T-helper 2 cell (primary cell): ENCODE measurements at places on chromosomes 6 and 20.

DNA sequence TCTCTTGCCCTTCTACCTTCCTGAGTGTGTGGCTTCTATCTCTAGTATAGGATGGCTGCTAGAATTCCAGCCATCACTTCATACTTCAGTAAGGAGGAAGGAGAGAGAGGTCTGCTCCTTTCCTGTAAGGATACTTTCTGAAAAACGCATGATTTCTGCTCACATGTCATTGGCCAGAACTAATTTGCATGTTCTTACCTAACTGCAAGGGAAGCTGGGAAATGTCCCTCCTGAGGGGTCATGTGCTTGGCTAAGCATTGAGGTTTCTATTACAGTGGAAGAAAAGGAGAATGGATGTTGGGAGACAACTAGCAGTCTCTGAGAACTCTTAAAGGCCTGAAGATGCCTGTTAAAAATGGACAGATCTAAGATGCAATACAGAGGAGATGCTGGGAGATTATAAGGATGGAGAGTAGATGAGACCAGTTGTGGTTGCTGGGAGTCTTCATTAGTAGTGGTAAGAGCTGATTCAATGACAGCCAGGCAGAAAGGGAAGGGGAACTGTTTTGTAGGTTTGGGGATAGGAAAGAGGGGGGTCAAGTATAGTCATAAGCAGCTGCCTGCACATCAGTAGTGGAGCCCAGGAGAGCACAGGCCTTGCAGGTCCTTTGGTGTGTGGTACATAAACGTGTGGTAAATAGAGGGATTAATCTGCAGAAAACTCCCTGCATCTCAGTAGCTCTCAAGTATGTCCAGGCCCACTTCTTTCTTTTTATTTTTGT lies 20.2 kb downstream of the CDS2 start:
- no peak for DNase-seq

DNA sequence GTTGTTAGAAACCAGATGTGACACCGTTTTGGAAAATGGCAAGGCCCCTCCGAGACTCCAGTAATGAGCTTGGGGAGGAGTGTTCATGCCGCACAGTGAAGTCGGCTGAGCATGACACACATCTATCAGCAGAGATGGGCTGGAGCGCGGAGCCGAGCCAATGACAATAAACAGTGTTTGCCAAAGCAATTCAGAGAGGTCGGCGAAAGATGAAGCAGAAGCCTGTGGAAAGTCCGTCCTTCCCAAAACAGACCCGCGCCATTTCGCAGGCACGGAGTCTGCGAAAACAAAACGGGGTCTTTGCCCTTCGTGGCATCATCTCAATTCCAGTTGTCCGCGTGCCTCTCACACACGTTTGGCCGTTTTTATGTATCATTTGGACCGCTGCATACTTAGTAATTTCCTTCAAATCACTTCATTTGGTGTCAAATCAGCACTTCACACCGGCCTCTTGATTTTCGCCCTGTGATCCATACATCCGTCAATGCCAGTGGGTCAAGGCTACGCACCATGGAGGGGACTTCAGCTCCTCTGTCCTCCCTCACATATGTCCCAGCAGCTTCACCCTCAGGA lies 71.3 kb downstream of the SULF2 start:
- no peak for DNase-seq

DNA sequence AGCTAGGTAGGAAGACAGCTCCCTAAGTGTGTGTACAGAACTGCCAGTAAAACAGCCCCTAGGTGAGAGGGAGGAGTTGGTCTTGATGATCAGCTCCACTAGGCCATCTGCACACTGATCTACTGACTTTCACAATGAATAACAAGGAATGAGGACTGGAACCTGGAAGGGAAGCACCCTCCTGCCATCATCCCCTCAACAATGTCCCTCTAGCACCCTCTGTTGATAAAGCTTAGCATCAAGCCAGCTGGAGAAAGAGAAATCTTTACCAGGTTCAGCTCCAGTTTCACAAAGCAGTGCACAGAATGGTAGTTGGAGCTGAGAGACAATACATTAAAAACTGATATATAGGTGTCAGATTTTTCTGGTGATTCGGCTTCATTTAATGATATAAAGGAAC lies 57.2 kb upstream of the IRAK1BP1 start:
- no peak for DNase-seq

- no peak for DNase-seq
Observed at GRCh38 chr6:168120390-168121302, 41.6 kb upstream of the FRMD1 start.

- no peak for DNase-seq
Observed at GRCh38 chr6:112501705-112502104, 154.6 kb downstream of the RFPL4B start.

DNA sequence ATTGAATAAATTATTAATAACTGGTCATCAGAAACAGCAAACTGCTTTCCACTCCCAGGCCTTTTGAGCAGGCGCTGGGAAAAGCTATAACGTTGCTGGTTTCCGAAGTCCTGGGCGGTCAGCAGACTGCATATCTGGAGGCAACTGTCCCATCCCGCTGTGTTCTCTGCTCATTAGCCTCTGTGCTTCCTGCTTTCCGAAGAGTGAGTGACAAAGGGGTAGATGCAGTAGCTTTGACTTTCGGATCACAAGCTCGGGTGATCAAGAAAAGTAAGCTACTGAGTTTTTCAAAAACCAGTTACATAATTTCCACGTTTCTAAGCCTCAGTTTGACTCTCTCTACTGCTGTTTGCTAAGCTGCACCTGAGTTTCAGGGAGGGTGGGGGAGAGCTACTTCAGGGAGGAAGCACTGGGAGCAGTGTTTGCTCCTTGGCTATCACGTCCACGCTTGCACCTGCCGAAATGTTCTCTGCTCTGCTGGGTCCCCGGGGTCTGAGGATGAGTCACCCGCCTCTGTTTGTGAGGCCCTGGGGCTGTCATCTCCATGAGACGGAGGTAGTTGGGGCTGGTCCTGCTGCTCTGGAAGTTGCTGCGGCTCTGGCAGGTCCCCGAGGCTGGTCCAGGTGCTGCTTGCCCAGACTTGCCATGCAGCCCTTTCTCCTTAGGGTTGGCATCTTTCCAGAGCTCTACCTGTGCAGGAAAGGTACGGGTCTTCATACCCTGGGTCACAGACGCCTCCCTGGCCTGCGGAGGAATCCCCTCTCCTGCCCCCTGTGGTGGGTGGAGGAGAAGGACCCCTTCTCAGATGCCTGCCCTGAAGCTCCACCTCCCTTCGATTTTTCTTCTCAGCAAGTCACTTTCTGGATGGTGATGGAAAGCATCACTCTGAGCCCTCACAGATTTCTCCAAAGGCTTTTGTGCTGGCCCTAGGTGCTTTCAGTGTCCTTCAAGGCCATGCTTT lies 220.0 kb downstream of the QKI start:
- DNase-seq = no peak

- no peak for DNase-seq
Observed at GRCh38 chr6:30483677-30484279, 5.5 kb upstream of the HLA-E start.

DNA sequence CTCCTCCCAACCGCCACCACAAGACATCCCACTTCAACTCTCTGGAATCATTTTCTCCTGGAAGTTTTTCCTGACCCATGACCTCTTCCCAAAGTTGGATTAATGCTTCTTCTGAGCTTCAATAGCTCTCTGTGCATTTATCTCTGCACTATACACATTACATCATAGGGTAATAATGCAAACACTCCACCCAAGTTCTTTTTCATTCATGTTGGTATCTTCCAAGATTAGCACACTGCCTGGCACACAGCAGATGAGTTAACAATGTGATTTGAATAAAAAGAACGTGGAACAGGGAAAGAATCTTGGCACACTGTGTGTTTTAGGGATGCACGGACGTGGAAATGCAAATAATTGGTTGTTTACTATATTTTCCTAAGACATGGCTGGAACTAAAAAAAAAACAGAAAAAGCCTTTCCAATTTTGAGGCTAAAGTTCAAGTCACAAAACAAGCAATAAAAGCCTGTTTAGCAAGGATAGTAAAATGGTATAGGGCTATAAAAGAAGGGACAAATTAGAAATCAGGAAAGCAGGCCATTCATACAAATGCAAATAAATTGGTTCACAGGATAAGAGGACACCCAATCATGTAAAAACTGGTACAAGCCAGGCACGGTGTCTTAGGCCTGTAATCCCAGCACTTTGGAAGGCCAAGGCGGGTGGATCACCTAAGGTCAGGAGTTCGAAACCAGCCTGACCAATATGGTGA lies 1.6 kb upstream of the FAM135A start:
- DNase-seq = no peak

- DNase-seq = peak; percentile 16
Observed at GRCh38 chr20:51766994-51767866, 960 bp downstream of the ATP9A start.

DNA sequence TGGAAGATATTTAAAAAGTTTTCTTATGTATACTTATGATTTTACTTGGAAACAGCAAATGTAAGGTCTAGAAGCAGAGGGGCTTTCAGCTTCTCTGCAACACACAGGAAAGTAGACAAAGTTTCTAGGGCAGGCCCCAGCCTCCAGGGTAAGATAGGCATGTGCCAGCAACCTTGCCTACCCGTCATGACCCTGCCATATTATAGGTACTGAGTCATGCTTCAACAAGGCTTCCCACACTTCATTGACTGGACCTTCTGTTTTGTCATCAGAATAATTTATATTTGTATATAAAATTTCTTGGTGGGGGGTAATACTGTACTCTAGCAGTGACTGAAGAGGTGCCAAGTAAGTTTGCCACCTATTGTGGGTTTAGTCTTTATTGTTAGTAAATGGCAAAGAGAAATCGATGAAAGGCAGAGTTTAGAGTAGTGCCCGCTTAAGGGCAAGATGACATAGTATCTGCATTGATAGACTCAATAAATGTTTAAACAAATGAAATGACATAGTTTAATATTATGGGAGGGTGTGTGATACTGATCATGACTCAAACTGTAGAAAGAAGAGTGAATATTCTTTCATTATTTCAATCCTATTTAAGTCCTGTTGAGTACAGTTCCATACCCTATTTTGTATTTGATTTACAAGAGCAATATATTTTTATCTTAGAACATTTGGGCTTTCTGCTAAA lies 95.6 kb downstream of the JARID2 start:
- DNase-seq = no peak

DNA sequence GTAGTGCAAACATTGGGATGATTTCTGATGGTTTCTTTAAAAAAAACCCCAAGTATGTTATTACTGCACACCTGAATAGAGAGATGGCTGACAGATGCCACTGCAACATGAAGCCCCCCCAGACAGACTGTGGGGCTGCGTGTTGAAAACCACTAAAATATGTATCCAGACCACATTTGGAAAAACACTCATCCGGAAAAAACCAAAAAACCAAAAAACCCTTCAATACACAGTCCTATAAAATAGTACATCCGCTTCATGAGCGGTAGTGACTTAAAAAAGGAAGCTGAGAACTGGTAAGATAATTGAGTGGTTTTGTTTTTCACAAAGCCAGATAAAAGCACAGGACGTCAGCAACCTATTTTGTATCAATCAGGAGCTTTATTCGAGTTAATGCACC lies 47.1 kb upstream of the EDN3 start:
- peak; percentile 79 for DNase-seq

DNA sequence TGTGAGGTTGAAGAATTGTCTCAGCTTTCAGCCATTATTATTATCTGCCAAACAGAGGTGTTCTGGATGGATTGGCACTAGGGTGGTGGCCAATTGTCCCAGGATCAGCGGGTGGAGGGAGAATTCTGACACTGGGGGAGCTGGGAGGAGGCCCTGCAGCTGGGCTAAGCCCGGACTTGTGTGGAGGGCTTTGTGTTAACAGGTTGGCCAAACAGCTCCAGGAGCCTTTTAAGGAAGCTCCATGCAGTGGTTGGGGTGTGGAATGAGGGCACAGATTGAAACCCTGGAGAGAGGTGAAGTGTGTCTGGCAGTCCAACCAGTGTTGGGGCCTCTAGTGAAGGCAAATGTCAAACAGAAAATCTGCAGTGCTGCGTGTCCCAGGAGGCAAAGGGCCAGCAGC lies 135.8 kb downstream of the IMPG1 start:
- DNase-seq = no peak

- no peak for DNase-seq
Observed at GRCh38 chr6:145838305-145838704, 23.7 kb upstream of the FBXO30 start.

GRCh38 chr6:31822036-31822821 lies 5.3 kb upstream of the HSPA1B start:
- DNase-seq = peak; percentile 26

DNA sequence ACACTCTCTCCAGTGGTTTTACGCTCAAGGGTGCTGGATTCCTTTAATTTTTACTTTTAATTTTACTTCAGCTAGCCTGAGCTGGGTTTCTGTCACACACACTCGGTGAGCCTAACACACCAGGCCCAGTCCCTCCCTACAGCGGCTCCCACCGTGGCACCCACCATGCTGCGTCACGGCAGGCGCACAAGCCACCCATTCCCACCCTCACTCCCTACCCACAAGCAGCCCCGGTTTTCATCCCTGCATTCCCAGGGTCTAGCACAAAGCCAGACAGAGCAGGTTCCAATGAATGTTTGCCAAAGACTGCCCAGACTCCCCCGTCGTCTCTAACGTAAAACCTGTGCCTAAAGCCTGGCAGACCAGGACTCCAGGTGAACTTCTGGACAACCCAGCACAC lies 50.3 kb downstream of the MYH7B start:
- DNase-seq = no peak

- no peak for DNase-seq
Observed at GRCh38 chr6:43386492-43386891, 17.0 kb upstream of the ZNF318 start.

DNA sequence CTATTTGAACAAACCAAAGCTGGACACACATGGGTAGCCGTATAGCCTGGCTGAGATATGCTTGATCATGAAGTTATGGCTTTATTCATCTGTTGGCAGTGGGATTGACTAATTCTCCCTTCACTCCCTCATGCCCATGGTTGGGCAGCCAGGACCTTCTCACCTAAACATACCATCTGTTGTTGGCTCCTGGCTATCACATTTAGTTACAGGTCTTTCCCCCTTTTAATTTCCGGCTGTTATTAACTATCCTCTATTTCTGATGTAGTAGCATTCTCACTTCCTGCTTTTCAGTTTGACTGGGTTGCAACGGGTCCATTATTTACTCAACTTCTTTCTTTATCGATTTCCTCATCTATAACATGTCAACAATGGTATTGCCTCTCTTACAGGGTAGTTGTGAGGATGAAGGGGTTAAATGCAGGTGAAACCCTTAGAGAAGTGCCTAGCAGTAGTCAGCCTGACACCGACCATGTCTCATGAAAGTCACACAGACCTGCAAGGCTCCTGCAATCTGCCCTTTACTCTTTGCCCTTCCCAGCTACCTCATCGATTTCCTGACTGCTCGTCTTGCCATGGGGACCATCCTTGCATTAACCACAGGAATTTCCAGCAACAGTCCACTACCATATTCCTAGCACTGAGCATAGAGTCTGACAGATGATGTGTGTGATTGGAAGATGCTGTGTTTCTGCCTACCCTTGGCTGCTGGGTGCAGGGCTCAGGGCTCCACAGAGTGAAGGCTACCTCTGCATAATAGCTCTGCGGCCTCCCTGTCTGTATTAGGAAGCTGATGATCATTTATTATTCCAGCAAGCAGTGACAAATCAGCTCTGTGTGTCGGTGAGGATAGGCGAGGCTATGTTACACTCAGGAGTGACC lies 42.2 kb downstream of the PPP1R14C start:
- DNase-seq = no peak

GRCh38 chr6:118134736-118135135 lies 227.7 kb downstream of the SLC35F1 start:
- no peak for DNase-seq

- DNase-seq = no peak
Observed at GRCh38 chr20:14142171-14142570, 146.9 kb downstream of the MACROD2 start.

- peak; percentile 20 for DNase-seq
Observed at GRCh38 chr6:15340775-15341174, 94.9 kb downstream of the JARID2 start.

- DNase-seq = no peak
Observed at GRCh38 chr6:45927421-45928320, 88.0 kb downstream of the CLIC5 start.
